ENCODE measurements at places on chromosomes 6 and 20.

DNA sequence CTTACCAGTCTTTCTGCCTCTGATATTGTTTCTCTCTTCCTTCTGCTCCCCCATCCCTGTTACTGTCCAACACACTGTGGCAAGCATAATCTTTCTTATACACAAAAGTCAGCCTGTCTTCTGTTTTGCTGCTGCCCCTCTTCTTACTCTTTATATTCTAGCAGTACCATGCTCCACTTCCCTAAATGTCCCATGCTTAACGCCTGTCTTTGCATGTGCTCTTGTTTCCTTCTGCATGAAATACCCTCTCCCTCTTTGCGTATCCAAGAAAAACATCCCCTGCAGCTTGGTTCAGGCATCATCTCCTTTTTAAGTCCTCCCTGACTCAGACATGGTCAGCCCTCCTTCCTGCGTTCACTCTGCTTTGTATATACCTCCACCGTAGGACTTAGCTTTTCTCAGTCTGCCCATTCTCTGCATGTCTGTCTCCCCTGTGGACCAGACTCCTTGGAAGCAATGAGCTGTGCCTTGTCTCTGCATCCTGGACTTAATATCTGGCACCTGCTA lies 103.9 kb downstream of the CTNNBL1 start:
- no peak for DNase-seq

DNA sequence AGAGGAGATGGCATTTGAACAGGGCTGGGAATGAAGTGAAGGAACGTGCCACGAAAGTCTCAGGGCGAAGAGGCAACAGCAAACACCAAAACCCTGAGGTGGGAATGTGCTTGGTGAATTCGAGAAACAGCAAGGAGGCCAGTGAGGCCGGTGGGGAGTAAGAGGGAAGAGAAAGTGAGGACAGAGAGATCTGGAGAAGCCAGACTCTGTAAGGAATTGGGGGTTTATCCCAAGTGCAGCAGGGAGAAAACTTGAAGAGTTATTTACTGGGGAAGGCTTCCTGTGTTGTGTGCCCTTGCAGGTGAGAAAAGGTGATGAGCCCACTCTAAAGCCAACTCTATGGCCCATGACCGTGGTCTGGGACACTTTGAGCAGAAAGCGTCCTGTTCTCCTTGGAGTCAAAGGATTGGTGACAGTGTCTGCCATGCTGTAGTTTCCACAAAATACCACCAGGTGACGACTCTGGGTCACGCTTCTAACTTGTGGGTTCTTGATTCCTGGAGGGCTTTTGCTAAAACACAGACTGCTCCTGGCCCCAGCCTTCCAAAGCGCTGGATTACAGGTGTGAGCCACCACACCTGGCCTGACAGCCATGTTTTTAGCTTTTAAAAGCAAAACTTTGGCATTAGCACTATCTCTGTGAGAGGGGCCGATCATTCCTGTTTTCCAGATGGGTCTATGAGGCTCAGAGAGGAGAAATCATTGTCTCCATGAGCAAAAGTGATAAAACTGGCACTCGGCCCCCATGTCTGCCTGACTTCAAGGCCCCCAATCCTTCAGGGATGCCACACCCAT lies 18.0 kb upstream of the CSNK2A1 start:
- no peak for DNase-seq

GRCh38 chr6:163793011-163793983 lies 378.8 kb downstream of the QKI start:
- DNase-seq = no peak

DNA sequence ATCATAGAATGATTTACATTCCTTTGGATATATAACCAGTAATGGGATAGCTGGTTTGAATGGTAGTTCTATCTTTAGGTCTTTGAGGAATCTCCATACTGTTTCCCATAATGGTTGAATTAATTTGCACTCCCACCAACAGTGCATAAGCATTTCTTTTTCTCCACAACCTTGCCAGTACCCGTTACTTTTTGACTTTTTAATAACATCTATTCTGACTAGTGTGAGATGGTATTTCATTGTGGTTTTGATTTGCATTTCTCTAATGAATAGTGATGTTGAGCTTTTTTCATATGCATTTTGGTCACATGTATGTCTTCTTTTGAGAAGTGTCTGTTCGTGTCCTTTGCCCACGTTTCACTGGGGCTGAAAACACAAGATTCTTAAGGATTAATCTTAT lies 107.3 kb downstream of the TINAG start:
- no peak for DNase-seq

DNA sequence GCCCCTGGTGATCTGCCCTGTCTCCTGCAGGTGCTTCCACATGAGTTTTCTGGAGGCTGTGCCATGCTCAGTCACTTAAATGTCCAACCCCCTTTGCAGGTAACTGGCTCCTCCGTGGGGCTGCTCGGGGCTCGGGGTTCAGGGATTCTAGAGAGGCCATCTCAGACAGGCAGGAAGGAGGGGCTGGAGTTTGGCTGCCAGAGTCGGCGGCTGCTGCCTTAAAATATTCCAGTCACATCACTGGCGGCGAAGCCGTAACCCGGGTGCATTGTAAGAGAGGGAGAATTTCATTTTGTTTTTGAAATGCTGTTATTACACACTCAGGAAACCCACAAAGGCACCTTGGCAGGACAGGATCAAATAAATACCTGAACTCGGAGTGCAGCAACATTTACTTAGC lies 212.9 kb upstream of the PMEPA1 start:
- no peak for DNase-seq

DNA sequence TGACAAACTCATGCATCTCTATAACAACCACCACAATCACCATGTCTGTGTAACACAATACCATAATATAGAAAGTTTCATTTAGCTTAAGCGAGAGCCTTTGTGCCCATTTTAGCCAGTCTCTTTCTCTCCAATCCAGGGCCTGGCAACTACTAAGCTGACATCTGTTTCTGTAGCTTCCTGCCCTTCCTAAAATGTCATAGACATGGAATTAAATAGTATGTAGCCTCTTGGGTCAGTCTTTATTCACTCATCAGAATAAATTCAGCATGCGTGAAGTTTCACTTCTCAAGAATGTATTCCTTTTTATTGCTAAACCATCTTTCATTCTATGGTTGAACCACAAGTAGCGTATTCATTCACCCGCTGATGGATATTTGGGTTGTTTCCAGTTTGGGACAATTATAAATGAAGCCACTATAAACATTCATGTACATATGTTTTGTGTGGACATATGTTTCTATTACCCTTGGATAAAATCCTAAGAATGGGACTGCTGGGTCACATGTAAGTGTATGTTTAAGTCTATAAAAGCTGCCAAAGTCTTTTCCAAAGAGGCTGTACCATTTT lies 1.7 kb upstream of the TREM2 start:
- no peak for DNase-seq

DNA sequence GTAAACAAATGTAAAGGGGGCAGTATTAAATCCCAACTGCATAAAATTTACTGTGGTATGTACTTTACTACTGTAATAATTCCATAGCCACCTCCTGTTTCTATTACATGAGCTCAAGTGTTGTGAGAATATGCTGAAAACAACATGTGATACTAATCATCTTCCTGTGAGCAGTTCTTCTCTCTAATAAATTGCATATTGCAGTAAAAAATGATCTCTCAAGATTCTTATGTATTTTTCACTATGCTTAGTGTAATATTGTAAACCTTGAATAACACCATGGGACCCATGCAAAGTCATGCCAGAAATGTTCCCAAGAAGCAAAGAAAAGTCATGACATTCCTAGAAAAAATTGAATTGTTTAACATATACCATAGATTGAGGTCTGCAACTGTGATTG lies 133.0 kb upstream of the ATXN1 start:
- no peak for DNase-seq

- no peak for DNase-seq
These were observed 515.5 kb downstream of the COL12A1 start for GRCh38 chr6:74690365-74690764.

- DNase-seq = no peak
These were observed 74.2 kb upstream of the RNF217 start for GRCh38 chr6:124887872-124888580.

GRCh38 chr6:159468994-159469393 lies 224.0 kb downstream of the SOD2 start:
- no peak for DNase-seq

- DNase-seq = no peak
These were observed 8.1 kb upstream of the DDR1 start for GRCh38 chr6:30876039-30876730.

- DNase-seq = no peak
These were observed 7.4 kb upstream of the CD83 start for GRCh38 chr6:14110001-14110818.

GRCh38 chr6:132887204-132887603 lies 72.8 kb downstream of the RPS12 start:
- DNase-seq = no peak

GRCh38 chr6:41726876-41727275 lies 8.5 kb downstream of the TFEB start:
- no peak for DNase-seq

DNA sequence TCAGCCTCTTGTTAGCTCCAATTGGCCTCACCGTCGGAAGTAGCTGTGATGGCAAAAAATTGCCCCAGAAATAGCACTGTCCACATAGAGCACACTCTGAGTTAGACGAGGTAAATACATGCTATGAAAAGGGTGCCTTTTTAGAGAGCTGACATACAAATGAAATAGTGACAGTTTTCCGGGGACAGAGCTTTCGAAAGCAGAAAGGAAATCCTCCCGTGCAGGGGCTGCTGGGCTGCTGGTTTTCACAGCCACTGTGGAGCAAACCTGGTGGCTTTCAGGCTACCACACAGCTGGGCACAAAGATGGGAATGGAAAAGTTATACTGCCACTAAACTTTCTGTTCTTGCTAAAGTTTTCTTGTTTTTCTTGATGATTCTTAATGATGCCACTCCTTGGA lies 8.3 kb downstream of the SLPI start:
- DNase-seq = no peak

DNA sequence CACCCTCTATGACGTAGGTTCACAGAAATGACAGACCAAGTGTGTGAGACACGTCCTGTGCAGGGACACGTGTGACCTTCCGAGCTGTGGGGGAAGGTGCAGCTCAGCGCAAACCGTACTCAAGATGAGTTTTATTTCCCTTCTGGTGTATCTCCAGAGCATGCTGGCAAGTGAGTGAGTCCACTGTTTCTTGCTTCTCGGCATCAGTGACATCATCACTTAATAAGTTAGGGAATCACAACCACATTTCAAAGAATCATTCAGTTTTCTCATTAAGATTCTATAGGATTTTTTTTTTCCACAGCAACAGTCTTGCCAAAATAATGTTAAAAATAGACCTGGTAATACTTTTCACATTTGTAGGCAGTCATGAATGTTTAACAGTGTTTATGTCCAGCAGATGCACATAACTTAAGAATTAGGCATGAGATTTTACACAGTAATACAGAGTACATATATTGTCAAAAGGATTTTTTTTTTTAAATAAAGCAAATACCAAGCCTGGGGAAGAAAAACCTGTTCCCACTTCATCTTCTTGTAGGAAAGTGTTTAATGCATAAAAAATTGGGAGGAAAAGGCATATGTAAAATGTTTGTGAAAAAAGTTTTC lies 417.8 kb downstream of the CDC5L start:
- no peak for DNase-seq

DNA sequence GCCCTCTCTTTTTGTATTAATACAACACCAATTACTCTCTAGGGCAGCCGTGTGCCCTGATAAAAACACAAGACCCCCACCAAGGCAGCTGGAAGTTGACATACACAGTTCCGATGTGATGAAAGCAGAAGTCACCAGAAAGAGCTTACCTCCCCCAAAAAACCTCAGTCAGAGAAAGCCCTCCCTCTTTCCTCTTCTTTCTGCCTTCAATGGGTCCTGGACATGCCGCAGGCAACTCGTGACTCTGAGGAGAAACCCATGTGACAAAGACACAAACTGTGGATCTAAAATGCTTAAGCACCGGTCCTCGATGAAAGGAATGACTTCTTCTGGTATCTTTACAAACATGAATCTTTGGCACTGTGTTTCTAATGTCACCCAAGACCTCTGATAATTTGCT lies 117.7 kb upstream of the CCDC28A start:
- DNase-seq = no peak

DNA sequence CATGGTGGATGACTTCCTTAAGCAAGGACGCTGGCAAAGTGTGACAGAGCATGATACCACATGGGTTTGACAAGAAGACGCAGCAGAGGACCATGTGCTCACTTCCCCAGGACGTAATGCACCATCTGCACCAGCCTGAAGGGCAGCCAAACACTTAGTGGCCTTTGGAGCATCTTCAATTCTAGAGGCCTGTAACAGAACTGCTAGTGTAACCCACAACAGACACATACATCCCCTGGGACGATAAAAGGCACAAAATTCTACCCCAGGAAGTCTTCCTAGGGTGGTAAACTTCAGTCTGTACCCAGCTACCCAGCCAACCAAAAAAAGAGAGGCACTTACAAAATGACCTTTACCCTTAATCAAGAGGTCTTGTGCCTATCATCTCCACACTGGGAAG lies 9.2 kb upstream of the CPNE1 start:
- no peak for DNase-seq

- no peak for DNase-seq
These were observed 1.5 kb downstream of the SIRPA start for GRCh38 chr20:1896484-1897258.

Measured in NCI-H187 treated with DMSO at 0.1 percent for 48 hours (cell line).